Activated CD4-positive, CD25-positive, alpha-beta regulatory T cell (primary cell): ENCODE measurements at places on chromosomes 2 and 18.

- no peak for DNase-seq
These were observed 133.9 kb upstream of the CCDC195 start for GRCh38 chr2:224850081-224850480.

GRCh38 chr2:171811245-171811628 is 82.8 kb downstream of the SLC25A12 start:
- DNase-seq, result no peak

- DNase-seq, result no peak
These were observed 237.5 kb downstream of the NOL4 start for GRCh38 chr18:33987206-33987605.

DNA sequence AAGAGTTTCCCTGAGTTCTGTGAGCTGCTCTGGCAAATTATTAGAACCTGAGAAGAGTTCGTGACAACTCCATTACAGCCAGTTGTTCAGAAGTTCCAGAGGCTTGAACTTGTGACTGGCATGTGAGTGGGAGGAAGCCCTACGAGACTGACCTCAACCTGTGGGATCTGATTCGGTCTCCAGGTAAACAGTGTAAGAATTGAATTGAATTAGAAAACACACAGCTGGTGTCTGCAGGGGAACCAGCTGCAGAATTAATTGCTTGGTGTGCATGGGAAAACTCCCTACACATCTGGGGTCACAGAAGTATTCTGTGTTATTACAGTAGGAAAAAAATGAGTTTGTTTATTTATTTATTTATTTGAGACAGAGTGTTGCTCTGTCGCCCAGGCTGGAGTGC is 14.0 kb upstream of the ITSN2 start:
- DNase-seq, result no peak

DNA sequence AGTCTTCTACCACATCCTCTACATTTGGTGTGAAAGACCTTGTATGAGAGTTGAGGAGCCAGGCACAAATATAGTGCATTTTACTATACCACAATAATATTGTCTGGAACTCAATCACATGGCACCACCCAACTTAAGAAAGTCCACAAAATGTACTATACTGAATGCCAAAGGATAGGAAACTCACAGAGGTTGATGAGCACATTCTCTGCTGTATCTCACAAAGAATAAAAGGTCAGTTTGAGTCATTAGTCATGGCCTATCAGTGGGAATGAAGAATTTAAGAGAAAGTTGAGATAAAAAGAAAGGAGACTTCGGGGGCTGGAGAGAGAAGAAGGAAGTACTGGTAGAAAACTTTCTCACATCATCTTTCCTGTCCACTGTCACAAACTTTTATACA is 134.3 kb downstream of the RDH14 start:
- DNase-seq, result no peak

GRCh38 chr2:138104071-138104470 is 139.8 kb downstream of the HNMT start:
- no peak for DNase-seq

- DNase-seq, result no peak
These were observed 35.0 kb upstream of the EVA1A start for GRCh38 chr2:75595541-75596395.

DNA sequence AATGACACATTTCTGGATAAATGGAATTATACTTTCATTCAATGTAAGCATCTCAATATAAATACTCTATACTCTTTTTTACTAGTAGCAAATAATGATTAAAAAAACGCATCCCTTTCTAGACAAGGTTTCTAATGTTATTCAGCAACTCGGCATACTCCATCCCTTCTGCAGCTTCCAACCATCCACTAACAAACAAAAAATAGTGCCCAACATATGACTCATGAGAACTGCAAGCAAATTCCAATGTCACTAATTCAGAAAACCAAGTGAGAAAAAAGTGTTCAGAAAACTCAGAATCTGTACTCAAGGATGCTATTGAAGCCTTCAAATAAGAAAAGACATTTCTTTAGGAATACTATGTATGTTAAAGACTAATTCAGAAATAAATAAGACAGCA is 140.0 kb downstream of the BAZ2B start:
- DNase-seq, result no peak

- no peak for DNase-seq
These were observed 4.2 kb downstream of the ZNF512 start for GRCh38 chr2:27587025-27587424.

GRCh38 chr2:115214050-115214449 is 771.6 kb downstream of the DPP10 start:
- DNase-seq, result no peak

DNA sequence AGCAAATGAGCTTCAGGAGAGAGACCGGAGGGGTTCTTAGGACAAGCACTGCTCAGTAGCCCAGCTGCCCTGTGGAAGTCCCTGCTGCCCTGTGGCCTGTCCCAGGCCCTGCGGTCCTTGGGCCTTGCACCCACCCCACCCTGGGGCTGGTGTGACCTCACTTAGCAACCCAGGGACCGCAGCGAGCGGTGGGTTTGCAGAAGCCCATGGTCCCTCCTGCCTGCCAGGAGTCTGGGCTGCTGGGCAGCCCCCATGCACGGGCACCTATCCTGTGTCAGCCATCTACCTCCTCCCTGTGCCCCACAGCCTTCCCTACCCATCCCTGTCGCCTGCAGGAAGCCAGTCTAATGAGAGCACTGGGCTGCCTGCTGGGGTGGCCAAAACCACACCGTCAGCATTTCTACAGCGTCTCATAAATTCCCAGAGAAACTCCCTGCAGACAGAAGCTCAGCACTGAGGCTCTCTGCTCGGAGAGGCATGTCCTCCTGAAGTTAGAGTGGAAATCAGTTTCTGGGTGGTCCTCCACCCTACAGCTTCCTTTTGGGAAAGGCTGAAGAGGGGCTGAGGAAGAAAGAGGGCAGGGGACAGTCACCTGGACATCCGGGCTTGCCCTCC is 231.1 kb upstream of the HS6ST1 start:
- DNase-seq, result no peak

DNA sequence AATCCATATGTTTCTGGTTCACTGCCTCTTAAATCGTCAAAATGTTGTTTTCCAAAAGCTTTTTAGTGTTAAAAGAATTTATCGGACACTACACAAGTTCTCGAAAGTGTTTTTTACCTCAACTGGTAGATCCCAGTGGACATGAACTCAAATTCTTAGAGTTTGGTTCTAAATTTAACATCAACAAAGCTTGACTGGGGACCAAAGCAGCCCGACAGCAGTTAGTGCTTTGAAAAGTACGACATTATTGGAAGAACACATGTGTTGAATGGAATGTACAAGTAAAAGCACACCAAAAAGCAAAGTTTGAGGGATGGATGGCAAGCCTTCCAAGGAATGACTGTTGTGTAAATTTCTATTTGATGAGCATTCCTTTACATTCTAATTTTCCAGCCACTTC is 803.9 kb upstream of the POU3F3 start:
- DNase-seq, result no peak

- DNase-seq, result no peak
These were observed 94.1 kb downstream of the COL6A3 start for GRCh38 chr2:237319887-237320286.

DNA sequence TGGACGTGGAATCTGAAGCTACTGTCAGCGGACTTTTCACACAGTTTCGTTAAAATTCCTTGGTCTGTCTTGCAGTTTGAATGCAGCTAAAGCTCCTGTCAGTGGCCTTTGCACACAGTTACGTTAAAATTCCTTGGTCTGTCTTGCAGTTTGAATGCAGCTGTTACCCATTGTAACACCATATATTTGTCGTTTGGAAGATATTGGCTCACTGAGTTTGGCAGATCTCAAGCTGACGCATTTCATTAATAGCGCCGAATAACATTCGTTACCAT is 1.0 kb downstream of the LIMS1 start:
- no peak for DNase-seq

GRCh38 chr2:84137034-84137433 is 322.0 kb downstream of the SUCLG1 start:
- DNase-seq, result no peak

DNA sequence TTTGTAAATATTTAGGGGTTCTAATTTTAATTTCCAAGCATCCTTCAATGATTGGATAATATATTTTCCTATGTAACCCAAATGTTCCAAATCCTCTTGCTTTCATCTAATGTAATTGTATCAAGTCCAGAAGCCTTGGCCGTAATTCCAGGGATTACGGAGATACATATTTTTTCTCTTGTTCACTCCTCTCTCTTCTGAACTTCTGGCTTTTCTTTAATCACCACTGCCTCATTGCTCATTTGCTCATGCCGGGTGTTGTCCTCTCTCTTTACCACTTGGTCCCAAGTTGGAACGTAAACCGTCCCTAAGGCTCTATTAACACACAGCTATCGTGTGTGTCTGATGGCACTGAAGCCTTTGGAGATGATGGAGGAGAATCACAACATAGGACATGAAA is 188.7 kb upstream of the COL3A1 start:
- no peak for DNase-seq

DNA sequence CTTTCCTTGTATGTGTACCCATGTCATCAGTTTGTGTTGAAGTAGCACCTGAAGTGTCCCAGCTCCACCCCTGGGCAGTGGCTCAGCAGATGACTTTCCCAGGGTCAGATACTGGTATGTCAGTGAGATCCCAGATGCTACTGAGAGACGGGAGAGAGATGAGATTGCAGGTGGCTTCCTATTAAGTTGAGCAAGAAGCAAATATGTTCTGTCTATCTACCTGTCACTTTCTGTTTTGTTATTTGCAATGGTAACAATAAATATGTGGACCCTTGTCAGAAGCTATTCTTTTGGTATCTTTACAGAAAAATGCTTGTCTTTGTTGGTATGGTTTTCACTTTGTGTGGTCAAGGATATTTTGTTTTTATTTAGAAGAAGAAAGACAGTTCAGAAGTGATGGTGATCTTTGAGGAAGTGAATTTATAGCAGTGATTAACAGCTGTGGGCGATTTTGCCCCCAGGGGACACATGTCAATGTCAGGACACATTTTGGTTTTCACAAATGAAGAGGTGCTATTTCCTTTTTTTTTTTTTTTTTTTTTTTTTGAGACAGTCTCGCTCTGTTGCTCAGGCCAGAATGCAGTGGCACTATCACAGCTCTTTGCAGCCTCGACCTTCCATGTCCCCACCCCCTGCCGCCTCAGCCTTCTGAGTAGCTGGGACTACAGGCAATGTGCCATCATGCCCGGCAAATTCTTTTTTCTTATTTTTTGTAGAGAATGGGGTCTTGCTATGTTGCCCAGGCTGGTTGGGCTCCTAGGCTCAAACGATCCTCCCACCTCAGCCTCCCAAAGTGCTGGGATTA is 21.4 kb downstream of the MGAT5 start:
- DNase-seq, result no peak

DNA sequence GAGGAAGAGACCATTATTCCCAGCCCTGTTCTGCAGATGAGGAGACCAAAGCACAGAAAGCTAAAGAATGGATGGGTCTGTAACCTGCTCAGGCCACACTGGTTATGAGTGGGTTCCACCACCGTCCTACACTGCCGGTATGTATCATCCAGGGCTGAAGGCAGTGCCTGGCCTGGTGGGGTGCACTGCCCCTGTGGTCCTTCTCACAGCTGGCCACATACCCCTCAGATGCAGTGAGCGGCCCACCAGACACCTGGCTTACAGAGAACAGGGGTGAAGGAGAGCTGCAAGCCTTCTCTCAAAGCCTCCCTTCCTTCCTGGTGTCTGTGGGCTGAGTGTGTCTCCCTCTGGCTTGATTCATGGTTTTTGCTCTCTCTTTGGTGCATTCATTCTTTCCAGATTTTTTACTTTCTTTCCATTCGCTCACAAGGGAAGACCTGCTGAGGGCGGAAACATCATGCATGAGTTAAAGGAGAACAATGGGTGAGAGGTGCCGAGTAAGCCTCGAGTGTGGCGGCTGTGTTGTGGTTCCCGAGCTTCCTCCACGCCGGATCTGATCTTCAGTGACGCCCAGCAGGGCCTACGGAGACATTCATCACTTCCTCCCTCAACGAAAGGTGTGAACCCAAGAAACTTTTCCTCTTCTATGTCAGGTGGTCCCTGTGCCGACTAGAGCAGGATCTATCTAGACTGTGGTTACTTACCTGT is 62.1 kb upstream of the REL start:
- DNase-seq, result peak; percentile 30

DNA sequence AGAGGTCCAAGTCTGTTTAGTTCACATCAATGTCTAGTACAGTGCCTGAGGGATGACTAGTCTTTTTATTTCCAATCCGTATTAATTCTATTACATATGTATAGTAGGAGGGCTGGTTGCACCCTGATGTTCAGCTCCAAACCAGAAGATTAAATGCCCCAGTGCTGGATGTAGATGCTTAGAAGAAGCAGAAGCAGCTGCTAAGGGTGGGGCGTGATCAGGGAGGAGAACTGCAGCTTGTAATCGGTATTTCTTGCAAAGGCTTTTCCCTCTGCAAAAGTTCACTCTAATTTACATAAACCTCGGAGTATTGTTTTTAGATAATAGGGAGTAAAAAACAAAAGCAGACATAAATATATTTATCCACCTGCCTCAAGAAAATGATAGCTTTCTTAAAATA is 145.3 kb upstream of the ITGA4 start:
- no peak for DNase-seq

DNA sequence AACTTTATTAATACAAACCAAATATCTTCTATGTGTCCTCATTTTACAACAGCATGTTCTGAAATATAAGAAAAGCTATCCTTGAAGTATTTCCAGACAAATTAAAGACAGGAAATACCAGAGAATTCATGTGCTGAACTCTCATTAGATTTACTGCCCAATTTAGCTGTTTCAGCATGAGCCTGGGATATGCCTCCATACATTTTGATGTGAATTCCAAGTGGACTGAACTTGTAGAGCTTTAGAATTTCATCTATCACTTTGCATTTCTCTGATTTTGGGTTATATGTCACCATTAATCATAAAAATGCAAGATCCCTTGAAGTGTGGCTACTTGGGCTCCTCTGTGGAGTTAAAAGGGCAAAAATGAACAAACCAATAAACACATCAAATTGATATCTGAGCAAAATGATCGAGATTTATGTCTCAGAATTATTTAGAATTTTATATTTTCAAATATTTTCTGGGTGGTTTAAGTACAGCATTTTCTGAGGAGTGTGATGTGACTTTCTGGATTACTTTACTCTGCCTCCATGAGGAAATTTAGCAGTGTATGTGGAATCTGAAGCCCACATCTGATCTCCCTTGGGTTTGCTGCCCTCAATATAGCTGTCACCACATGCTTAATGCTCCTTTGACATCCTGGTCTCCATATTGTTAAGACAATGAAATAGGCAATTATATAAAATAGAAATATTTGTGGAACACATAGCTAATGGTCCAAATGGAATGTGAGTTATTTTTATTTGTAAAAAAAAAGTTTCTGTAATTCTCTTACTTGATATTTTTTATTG is 206.6 kb upstream of the RBMS1 start:
- no peak for DNase-seq
